Glomerular endothelial cell (primary cell): ENCODE measurements at places on chromosomes 5 and 9. TPM values are rescaled to one million over a fixed set of nuclear protein-coding genes. Genes with fewer than 3 reads are reported as not detected.

PCDHGA7 gene
- 3.6 and 5.3 TPM in 2 replicates for total RNA-seq

CNTFR gene
- total RNA-seq = not detected in 2 replicates

PCDHB10 gene
- total RNA-seq = 1.1 and 1.3 TPM in 2 replicates

IL4 gene
- total RNA-seq = not detected in 2 replicates

SLC31A2 gene
- total RNA-seq = 6.5 and 8.0 TPM in 2 replicates

GLRA1 gene
- not detected in 2 replicates for total RNA-seq

FGFR4 gene
- 4.8 and 6.2 TPM in 2 replicates for total RNA-seq

PTGS1 gene
- total RNA-seq = 1.1 and 4.2 TPM in 2 replicates

PDGFRB gene
- total RNA-seq = 5.1 and 13.0 TPM in 2 replicates

SPATA31C1 gene
- not detected in 2 replicates for total RNA-seq

GAS1 gene
- total RNA-seq = 2.3 and 5.0 TPM in 2 replicates

FRRS1L gene
- 0.10 and 0.35 TPM in 2 replicates for total RNA-seq

NUTM2F gene
- not detected in 2 replicates for total RNA-seq

PCDHA9 gene
- 0.06 and 0.19 TPM in 2 replicates for total RNA-seq

PLPP1 gene
- total RNA-seq = 33.6 and 36.5 TPM in 2 replicates

NCS1 gene
- 39.5 and 42.1 TPM in 2 replicates for total RNA-seq

IFNK gene
- total RNA-seq = not detected in 2 replicates

FCN2 gene
- not detected in 2 replicates for total RNA-seq

PCDHGA10 gene
- total RNA-seq = 4.0 and 12.4 TPM in 2 replicates

IGIP gene
- total RNA-seq = 3.0 and 3.7 TPM in 2 replicates

GBGT1 gene
- total RNA-seq = 4.3 and 6.6 TPM in 2 replicates

IL13 gene
- not detected in 2 replicates for total RNA-seq

PCDHGB2 gene
- 3.8 and 4.7 TPM in 2 replicates for total RNA-seq
